ENCODE measurements at places on chromosomes 16 and 17.
A peak's percentile ranks its signal among the peaks of the same experiment; 100 is the strongest.

DNA sequence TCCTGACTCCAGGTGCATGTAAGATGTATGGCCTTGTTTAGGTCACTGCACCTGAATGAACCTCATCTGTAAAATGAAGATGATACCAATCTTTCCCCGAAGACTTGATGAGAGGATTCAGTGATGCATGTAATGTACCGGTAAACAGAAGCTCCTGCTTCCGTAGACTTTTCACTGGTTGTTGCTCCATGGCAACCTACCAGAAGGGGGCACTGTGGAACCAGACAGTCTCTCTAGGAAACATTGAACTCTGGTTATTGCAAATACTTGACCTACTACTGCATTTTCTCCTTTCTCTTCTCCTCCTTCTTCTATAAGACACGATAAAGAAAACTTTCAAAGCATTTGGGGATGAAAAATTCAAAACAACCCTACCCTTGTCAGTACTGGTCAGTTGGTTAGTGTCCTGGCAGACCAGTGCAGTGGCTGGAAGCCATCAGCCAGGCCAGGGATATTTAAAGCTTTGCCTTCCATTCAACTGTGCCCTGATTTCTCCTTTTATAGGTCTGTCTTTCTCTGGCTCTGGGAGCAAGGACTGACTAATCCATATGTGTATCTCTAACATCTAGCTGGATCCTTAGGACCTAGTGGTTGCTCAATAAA is 667.4 kb upstream of the SALL1 start:
- peak; percentile 78 for DNase-seq

DNA sequence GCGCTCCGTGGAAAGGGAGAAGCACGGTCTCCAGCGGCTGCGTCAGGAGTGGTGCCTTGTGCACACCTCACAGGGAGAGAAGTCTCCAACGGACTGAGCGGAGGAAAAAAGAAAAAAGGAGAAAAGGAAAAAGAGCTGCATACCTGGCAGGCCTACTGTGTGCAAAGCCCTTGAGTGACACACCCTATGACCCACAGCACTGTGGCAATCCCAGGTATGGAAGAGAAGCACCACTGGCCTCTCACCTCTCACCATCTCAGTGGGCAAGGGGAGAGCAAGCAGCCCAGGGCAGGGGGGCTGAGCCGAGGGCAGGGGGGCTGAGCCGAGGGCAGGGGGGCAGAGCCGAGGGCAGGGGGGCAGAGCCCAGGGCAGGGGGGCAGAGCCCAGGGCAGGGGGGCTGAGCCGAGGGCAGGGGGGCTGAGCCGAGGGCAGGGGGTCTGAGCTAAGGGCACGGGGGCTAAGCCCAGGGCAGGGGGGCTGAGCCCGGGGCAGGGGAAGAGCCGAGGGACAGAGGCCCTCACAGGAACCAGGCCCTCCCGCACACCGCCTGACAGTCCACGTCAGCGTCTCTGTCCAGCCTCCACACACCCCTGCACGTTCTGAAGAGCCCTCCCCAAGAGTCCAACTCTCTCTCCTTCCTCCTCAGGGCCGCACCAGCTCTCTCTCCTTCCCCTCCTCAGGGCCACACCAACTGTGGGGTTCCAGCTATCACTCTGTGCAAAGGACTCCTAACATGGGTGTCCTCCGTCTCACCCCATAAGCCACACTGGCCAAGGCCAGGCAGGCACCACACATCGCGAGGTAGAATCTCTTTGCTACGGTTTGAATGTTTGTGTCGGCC is 105.8 kb downstream of the ZNF778 start:
- no peak for DNase-seq

GRCh38 chr17:10417431-10417830 is 4.3 kb downstream of the MYH8 start:
- DNase-seq, result no peak

GRCh38 chr16:77043076-77043475 is 147.9 kb upstream of the MON1B start:
- peak; percentile 21 for DNase-seq

GRCh38 chr16:80062361-80063030 is 462.0 kb upstream of the MAF start:
- DNase-seq, result no peak

- DNase-seq, result no peak
Measured at GRCh38 chr16:21167360-21167759, 8.9 kb downstream of the LDAF1 start.

DNA sequence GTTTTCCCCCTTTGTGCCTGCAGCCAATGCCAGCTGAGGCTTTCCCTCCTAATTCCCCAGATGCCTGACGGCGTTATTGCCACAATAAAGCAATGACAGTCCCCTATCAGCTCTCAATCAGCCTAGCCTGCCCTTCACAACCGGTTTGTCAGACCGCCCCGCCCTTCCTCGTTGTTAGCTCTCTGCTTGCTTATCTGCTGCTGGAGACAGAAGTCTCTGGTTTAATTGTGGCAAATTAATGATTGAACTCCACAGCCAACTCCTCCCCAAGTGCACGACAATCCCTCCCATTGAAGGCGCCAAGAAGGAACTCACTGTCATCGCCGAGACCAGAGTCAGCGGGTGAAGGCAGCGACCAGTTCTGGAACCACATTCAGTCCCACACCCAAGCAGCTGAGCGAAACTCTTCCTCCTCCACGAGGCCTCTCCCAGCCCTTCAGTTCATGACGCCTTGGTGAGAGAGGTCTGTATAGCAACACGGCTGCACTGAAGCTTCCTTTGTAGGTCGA is 474.4 kb downstream of the SLC39A11 start:
- DNase-seq, result no peak

- DNase-seq, result peak; percentile 52
Measured at GRCh38 chr16:57091200-57091974, 996 bp upstream of the CPNE2 start.

DNA sequence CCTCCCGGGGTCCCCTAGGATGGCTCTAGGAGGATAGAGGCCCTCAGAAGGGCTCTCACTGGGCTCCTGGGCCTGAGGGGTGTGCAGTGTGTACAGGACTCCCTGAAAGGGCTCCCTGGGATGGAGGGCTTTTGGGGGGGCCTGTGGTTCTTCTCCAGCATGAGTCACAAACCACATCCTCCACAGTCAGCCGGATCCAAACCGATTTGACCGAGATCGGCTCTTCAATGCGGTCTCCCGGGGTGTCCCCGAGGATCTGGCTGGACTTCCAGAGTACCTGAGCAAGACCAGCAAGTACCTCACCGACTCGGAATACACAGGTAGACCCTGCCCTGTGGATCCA is 4.5 kb downstream of the TRPV2 start:
- no peak for DNase-seq

DNA sequence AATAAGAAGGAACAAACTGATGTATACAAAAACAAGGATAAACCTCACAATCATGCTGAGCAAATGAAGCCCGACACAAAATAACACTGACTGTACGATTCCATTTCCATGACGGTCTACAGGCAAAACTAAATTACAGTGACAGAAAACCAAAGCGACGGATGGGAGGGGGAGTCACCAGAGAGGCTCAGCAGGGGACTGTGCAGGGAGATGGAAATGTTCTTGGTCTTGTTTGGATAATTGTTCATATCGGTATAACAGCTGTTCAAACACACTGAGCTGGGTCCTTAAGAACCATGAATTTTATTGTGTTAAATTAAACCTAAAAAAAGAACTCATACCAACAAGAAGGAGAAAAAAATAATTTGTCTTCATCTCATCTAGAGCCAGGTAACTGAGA is 97.8 kb downstream of the NXN start:
- no peak for DNase-seq

DNA sequence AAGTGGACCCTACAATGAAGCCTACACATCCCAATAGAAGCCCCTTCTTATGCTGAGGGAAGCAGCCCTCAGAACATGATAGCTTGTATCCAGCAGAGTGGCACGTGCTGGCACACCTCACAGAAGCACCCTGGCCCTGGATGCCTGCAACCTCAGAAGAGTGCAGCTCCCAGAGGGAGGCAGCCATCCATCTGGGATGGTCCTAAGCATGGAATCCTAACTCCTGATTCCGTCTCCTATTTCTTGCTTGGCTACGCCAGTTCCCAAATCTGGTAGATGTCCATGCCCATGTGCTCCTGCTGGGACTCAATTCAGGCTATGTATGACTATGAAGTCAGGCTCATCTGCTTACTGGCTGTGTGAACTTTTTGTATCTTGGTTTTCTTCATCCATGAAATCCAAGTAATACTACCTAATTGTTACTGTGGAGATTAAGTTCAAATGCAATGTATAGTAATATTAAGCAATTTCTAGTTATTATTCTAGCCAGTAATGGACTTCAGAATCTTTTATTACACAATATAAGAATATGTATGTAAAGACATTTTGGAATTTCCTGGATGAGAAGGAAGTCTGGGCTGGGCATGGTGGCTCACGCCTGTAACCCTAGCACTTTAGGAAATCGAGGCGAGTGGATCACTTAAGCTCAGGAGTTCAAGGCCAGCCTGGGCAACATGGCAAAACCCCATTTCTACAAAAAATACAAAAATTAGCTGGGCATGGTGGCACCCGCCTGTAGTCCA is 32.4 kb downstream of the SIAH1 start:
- no peak for DNase-seq

DNA sequence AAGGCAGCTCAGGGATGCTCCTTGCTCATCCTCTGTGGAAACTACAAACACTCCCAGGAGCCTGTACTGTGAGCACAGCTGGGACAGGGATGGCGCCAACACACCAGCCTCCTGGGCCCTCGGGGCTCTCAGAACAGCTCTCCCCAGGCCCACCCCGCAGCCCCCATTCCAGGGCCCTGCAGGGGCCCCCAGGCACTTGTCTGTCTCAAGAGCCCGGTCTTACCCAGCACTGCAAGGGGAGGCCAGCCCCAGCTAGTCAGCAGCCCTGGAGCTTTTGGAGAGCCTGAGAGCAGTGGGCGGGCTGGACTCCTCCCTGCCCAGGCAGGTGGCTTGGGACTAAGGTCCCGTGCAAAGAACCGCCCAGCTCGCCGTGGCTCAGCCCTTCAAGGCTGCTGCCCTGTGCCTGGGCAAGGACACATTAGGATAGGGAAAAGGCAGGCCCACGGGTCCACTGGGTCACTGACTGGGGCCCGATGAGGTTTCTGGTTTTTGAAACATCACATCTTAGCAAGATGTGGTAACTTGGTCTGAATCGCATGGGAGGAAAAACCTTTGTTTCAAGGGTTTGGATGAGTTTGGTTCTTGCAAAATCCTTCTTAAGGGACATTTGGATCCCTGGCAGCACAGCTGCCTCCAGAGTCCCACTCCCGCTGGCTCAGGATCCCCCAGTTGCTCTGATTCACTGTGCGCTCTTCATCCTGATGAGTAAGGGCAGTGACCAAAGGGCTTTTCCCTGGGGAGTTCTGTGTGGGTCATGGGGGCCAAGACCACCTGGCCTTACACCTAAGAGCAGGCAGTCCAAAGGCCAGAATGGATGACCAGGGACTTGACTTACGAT is 2.8 kb downstream of the DNASE1L2 start:
- no peak for DNase-seq

DNA sequence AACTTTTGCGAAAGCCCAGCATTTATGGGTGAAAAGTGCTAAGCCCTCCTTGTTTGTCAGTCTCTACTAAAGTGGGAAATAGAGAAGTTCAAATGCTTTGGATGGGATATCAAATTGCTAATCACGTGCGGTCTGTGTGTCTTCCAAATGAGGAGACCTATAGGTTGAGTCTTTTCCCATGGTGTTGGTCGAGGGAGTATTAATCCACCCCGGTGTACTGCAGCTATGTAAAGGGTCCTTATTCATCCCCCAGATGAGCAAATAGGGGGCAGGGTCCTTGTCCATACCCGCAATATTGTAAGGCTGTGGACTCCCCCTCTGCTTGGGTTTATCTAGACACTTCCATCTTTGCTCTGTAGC is 14.6 kb downstream of the KIAA0513 start:
- DNase-seq, result no peak

- DNase-seq, result no peak
Measured at GRCh38 chr16:19649980-19650379, 68.0 kb downstream of the KNOP1 start.

DNA sequence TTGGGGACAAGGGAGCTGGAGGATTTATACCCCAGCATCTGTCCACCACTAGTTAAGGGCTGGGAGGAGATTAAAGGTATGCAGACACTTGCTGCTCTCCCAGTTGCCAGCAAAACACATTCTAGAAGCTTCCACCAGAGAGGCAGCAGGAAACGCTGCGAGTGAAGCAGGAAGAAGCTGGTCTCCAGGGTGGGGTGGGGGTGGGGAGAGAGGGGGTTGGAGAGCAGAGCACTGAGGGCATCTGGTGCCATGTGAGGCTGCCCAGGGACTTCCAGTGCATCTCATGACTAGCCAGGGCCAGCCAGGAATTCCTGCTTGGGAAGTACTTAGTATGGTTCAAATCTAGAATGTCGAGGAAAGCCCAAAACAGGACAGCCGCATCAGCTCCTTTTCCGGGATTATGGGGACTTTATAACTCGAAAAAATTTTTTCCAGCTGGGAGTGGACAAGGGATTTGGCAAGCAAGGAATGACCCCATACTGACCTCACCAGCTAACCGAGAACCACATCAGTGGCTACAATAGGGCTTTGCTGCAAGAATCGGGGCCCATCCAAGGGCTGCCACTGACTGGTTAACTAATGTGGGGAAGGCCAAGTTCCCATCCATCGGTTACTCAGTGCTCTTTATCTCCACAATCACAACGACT is 26.2 kb upstream of the AXIN2 start:
- DNase-seq, result no peak

DNA sequence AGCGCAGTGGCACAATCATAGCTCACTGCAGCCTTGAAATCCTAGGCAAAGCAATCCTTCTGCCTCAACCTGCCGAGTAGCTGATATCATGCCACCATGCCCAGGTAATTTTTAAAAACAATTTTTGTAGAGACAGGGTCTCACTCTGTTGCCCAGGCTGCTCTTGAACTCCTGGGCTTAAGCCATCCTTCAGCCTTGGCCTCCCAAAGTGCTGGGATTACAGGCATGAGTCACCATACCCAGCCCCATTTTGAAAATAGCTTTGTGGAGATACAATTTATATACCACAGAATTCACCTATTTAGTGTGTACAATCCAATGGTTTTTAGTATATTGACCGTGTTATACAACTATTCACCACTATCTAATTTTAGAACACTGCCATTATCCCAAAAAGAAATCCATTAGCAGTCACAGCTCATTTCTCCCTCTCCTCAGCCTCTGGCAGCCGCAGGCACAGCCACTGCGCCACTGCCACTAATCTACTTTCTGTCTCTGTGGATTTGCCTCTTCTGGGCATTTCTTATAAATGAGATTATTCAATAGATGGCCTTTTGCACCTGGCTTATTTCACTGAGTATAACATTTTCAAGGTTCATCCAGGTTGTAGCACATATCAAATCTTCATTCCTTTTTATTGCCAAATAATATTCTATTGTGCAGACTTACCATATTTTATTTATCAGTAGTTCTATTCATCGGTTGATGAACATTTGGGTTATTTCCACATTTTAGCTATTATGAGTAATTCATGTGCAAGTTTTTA is 6.5 kb downstream of the RNF157 start:
- no peak for DNase-seq

- DNase-seq, result peak; percentile 49
Measured at GRCh38 chr16:57475711-57476339, 10.5 kb downstream of the DOK4 start.
